Posterior cingulate gyrus (tissue), 11 donors: ENCODE measurements at places on chromosomes 13 and 19.
A peak's percentile ranks its signal among the peaks of the same experiment; 100 is the strongest.

- no peak for DNase-seq
Observed at GRCh38 chr13:49444524-49445395, 686 bp downstream of the SETDB2 start.

DNA sequence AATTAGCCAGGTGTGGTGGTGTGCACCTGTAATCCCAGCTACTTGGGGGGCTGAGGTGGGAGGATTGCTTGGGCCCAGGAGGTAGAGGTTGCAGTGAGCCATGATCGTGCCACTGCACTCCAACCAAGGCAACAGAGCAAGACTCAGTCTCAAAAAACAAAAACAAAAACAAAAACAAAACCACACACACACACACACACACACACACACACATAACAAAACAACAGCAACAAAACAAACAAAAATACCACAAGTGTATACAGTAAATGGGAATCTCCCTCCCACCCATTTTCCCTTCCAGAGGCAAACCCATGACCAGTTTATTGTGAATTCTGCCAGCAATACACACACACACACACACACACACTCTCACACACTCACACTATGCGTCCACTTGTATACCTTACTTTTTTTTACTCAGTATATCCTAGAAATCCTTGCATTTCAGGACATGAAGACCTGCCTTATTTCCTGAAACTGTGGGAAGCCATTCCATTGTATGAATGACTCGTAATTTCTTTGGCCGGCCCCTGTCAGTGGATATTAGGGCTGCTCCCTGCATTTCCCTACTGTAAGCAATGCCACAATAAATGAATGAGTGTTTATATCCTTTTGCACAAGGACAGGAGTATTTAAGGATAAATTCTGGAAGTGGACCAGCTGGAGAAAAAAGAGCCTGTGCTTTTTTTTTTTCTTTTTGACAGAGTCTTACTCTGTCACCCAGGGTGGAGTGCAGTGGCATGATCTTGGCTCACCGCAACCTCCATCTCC is 6.9 kb upstream of the PLEKHF1 start:
- no peak for DNase-seq

DNA sequence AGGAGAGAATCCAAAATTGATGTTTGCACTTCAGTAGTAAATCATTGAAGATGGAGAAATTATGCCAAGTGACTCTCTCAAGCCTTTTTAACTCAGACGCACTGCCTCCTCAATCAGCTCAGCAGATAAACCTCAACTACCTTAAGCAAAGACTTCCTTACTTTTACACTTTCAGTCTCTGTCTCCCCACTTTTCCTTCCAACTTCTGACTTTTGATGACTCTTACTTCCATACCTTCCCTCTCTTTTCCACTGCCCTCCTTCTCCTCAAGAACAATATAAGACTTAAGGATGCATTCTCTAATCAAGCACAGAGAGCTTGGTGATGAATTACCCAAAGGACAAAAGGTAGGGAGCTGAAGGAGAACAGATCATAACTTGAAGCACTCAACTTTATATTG is 4.8 kb upstream of the DACH1 start:
- no peak for DNase-seq

- no peak for DNase-seq
Observed at GRCh38 chr19:49133621-49134454, 14.5 kb downstream of the PPFIA3 start.

- no peak for DNase-seq
Observed at GRCh38 chr19:35223084-35223790, 5.3 kb downstream of the FAM187B start.

DNA sequence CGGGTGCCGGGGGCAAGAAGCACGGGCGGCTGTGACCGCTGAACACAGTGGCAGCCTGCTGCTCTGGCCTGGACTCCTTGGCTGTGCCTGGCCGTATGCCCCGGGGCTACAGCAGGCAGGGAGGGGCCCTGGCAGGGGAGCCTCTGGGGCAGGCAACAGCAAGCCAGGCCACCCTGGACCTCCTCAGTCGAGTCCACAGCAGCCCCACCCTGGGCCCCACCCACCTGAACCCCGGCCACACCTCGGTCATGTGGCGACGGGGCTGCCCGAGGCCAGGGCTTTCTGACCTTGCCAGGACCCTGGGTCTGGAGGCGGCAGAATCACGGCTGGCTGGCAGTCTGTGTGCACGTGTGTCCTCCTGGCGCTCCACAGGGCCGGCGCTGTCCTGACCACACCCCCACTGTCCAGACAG is 8.7 kb downstream of the CILP2 start:
- DNase-seq: no peak

DNA sequence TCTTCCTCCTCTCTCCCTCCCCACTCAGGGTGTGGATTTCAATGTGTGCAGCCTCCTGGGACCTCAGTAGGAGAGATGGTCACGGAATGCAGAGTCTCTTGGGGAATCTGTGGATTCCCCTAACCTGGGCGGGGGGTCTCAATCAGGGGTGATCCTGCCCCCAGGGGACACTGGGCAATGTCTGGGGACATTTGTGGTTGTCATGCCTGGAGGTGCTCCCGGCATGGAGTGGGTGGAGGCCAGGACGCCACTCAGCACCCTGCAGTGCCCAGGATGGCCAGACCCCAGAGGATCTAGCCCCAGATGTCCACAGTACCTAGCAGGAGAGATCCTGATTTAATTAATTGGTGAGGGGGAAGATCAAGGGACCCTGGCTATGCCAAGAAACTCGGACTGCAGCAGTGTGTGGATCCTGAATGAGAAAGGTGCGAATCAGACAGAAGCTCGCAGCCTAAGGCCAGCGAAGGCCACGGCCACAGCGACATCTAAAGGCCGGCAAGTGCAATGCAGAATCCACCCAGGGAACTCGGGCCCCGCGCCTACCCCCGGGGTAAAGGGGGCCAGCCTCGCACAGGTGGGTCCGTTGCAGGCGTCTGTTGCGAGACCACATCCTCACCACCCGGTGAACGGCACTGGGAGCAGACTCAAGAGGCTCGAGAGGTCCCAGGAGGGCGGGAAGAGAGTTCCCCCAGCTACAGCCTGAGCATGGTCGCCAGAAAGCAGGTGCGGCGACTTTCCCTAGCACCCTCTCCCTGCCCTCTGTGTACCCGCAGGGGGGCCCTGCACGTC is 88.8 kb downstream of the GNG7 start:
- DNase-seq: peak; percentile 45

- DNase-seq: no peak
Observed at GRCh38 chr19:54149021-54149812, 10.3 kb downstream of the LENG1 start.

GRCh38 chr19:36054733-36055686 is at the start of gene WDR62:
Gene WDR62, plus strand, starts transcription at chr19:36054897. Its CDS starts 75 bp downstream, at chr19:36054972.
- peak; percentile 93 for DNase-seq

DNA sequence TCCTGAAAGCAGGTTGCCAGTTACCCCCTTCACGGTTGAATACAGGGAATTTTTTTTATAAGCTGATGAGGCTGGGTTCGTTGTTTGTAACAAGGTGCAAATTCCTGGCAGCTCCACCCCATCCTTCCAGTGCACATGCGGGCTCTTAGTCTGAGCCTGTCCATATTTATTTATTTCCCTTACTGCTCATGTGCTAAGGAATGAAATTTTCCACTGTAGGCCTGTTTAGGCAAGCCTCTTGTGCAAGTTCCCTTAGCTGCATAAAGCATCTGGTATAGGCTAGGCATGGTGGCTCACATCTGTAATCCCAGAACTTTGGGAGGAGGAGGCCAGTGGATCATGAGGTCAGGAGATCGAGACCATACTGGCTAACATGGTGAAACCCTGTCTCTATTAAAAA is 560.9 kb upstream of the PCDH9 start:
- no peak for DNase-seq

- DNase-seq: peak; percentile 74
Observed at GRCh38 chr13:112106478-112107141, 39.7 kb downstream of the SOX1 start.
